COR-L47 (cell line): ENCODE measurements at places on chromosomes 1 and 21.

- DNase-seq = no peak
Measured at GRCh38 chr21:16502273-16502672, 772.5 kb downstream of the USP25 start.

DNA sequence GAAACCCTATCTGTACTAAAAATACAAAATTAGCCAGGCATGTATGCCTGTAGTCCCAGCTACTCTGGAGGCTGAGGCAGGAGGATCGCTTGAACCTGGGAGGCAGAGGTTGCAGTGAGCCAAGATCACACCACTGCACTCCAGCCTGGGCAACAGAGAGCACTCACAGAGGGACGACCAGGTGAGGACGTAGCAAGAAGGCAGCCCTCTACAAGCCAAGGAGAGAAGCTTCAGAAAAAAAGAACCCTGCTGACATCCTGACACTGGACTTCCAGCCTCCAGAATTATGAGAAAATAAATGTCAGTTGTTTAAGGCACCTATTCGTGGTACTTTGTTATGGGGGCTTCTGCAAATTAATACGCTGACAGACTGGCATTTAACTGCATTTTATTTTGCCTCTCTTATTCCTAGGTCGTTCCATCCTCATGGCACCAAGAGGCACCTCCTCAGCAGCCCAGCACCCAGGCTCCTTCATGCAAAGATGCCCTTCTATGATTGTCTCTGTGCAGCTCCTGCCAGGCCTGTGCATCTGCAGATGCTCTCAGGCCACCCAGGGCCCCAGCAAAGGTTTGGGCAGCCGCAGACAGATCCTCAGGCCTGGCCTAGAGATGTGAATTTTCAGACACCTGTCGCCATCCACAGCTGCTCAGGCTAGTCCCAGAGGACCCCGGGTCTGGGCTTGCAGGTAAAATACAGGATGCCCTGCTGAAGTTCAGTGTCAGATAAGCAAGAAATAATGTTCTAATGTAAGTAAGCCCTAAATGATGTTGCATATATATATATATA is 86.0 kb upstream of the COX20 start:
- no peak for DNase-seq

DNA sequence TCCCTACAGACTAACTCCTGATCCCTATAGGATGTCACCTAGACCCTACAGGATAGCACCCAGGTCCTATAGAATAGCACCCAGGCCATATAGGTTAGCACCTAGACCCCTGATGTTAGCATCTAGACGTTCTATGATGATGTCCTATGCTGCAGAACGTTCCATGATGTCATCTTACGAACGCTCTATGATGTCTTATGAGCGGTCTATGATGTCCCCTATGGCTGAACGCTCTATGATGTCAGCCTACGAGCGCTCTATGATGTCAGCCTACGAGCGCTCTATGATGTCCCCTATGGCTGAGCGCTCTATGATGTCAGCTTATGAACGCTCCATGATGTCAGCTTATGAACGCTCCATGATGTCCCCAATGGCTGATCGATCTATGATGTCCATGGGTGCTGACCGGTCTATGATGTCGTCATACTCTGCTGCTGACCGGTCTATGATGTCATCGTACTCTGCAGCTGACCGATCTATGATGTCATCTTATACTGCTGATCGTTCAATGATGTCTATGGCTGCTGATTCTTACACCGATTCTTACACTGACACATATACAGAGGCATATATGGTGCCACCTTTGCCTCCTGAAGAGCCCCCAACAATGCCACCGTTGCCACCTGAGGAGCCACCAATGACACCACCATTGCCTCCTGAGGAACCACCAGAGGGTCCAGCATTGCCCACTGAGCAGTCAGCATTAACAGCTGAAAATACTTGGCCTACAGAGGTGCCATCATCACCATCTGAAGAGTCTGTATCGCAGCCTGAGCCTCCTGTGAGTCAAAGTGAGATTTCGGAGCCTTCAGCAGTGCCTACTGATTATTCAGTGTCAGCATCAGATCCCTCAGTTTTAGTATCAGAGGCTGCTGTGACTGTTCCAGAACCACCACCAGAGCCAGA is 9.5 kb downstream of the SON start:
- DNase-seq = no peak

DNA sequence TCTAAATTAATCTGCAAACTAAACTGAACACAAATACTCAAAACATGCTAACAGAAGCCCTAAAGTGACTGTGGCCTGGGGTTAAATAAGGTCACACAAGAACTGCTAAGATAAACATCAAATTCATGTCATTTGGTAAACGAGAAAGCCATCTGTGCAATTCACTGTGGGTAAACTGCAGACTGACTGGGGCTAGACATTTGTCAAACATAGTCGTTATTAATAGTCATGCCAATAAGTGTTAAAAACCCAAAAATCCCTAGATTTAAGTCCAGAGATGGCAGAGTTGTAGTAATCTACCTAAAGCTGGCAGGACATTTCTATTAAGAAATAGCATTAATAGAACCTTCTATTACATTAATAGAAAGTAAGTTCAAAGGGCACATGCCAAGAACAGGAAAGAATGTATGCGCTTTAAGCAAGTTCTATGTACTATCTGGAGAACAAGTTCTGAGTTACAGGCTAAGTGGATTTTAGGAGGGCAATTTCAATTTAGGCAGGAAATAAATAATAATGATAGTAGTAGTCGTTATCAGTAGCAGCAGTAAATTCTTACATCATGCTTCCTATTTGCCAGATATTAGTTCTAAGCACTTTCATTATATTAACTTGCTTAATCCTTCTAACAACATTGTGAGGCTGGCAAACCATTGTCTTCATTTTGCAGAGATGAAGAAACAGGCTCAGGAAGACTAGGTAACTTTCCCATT is 8.6 kb downstream of the EDEM3 start:
- DNase-seq = no peak

DNA sequence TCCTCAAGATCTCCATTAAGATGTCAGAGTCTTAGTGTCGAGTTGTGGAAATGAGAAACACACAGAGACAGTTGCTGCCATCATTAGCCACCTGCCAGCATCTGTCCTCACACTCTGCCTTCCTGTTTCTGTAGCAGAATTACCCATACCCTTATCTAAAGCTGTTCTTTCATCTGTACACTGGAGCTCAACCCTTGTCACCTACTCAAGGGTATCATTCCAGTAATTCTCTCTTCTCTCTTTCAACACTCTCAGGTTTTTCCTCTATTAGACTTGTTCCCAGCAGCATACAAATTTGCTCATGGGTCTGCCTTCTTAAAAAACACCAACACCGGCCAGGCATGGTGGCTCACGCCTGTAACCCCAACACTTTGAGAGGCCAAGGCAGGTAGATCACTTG is 27.4 kb upstream of the RNF2 start:
- DNase-seq = no peak

DNA sequence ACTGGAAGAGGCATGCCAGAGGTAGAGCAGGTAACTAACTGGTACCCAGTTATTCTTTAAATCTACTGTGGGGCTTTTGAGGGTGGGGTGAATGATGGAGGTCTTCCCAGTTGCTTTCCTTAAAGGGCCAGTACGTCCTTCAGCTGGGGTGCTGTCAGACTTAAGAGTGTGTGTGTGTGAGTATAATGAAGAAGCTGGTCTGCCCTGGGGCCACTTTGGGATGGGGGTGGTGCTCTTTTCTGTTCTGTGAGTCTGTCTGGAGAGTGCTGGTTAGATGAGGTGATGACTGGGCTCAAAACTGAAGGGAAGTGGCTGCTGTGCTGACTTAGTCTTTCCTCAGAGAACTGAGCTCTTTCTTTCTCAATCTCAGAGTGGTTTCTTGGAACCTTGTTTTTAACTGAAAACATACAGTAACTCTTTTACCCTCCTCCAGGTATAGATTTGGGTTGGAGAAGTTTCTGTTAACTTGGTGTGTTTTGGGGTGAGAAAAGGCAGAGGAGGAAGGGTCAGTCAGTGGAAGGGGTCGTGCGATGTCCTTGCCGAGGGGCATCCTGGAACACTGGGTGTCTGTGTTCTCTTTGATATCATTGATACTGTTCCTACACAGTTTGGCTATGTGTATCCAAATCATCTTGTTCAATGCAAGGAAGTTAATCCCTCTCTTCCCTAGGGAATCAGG is 746 bp downstream of the MACF1 start:
- no peak for DNase-seq

- DNase-seq = no peak
Measured at GRCh38 chr1:84000954-84001495, 2.1 kb upstream of the TTLL7 start.

- DNase-seq = no peak
Measured at GRCh38 chr21:45265721-45266517, 21.8 kb downstream of the POFUT2 start.

- DNase-seq = no peak
Measured at GRCh38 chr1:160799641-160800040, 3.7 kb downstream of the LY9 start.

- DNase-seq = no peak
Measured at GRCh38 chr1:104291156-104291555, 541.5 kb downstream of the AMY1C start.
